ENCODE measurements at places on chromosomes 3 and 15.

- no peak for DNase-seq
Measured at GRCh38 chr15:58760385-58761009, 10.6 kb upstream of the MINDY2 start.

DNA sequence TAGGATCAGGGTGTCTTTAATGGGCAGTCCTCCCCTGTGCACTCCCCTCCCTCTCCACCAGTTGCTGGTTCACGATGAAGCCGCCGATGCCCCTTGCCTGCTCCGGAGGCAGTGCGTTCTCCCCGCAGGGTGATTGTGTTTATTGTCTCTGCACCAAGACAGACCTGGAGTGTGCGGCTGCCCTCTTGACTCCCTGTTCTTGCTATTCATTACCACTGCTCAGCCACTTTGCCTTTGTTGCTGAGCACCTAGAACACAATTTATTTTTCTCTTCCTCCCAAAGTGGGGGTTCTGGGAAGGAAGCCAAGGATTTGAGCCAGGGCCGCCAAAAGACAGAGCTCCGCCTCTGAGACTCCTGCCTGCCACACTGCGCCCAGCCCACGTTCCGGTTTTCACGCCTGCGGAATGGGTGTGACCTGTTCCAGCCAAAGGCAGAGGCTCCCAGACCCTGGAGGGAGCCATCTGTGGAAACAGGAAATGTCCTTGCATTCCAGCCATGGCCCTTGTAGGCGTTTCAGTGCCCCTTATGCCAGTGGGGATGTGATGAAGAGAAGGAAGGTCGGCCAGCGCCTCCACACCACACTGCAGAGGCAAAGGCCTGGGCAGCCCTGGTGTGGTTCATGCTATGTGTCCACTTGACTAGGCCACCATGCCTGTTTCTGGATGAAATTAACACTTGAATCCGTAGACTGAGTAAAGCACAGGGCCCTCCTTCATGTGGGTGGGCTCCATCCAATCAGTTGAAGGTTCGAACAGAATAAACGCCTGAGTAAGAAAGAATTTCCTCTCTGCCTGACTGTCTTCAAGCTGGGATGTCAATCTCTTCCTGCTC lies 85.8 kb downstream of the HMG20A start:
- DNase-seq, result no peak

DNA sequence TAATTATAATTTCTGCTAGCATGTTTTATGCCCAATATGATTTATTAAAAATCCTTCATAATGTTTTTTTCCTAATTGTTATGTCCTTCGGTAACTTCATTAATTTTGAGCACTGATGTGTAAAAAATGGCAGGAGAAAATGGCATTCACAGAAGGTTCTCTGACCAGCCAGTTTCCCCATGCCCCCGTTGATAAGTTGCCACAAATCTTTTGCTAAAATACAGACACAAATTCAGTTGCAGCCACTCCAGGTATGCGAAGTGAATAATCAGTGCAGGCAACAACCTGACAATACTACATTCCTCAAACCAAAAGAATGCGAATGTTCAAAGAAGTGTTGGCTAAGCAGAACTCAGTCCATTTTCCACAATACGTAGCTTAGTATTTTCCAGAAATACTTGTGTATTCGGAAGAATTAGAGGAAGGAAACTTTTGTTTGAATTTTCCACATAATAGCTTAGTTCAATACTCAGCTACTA lies 32.7 kb downstream of the CHL1 start:
- DNase-seq, result no peak

DNA sequence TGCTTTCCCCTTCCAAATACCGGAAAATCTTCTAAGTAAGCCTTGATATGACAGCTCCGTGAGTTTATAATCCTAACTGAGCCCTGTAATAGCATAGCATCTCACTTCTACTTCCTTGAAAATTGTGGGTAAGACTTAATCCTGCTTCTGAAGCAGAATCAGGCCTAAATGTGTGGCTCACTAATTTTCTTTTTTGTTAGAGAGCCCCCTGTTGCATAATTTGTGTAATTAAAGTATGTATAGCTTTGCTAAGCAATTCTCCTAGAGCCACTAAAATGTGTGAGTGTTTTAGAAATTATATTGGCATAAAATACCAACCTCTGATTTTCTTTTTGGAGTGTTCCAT lies 304.4 kb downstream of the FGF12 start:
- DNase-seq, result no peak

GRCh38 chr3:140614001-140614400 lies 63.9 kb upstream of the TRIM42 start:
- DNase-seq, result no peak

DNA sequence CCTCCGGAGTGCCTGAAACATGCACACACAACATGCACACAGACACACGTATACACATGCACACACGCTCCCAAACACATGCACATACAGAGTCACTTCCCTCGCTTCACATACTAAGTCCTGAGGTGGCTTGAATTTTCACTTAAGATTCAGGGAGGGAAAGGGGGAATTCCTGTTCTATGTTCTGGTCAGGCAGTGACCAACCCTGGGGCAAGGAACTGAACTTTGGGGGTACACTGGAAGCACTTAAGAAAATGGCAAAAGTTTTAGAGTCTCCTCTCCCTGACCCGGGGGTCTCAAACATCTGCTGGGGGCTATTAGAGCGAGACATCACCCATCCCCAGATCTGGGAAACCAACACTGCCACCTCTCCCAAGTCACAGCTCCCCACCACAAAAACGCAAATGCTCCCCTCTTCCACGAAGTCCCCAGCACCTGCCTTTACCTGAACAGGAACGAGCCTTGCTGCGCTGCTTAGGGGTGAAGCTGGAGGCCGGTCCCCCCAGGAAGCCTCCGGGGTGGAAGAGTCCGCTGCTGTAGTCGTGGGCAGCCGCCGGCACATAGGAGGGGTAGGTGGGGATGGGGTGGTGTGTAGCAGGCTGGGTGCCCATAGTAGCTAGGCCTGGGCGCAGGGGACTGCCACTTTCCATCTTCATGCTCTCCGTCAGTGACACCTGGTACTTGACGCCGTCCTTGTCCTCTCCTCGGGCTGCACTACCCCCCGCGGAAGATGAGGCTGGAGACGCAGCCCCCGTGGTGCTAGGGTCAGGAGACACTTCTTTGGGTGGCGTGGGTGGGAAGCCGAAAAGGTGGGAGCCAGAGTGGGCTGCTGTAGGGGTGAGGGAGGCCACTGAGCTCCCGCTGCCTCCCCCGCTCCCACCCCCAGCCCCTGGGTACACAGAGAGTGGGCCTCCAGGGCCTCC lies 7.5 kb downstream of the GATA2 start:
- DNase-seq, result no peak

GRCh38 chr3:120780977-120781376 lies 38.4 kb downstream of the GTF2E1 start:
- DNase-seq, result no peak

GRCh38 chr15:77568973-77569728 lies 63.6 kb downstream of the LINGO1 start:
- DNase-seq, result no peak

- DNase-seq, result no peak
Measured at GRCh38 chr3:195828762-195829161, 17.0 kb upstream of the MUC4 start.

DNA sequence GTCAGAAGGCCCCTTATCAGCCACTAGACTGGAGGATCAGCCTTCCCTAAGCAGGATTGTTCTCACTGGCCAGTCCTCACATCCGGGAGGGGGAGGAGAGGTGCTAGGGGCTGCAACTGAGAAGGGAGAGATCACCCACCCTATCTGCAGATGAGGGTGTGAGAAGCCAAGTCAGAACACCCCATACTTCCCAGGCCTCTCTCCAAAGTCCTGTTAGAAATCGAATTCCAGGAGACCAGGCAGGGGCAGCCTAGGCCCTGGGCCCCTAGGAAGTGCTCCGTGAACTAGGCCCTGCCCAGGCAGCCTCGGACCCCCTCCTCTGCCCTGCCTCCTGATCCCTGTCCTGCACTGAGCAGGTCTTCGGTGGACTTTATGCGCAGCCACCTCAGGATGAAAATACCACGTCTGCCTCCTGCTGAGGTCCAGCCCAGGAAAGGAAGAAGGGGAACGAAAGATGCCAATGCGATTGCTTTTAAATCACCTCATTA lies 933 bp downstream of the DZIP1L start:
- DNase-seq, result no peak

- DNase-seq, result no peak
Measured at GRCh38 chr3:149536429-149536828, 61.9 kb downstream of the TM4SF4 start.

- DNase-seq, result no peak
Measured at GRCh38 chr3:6260551-6261191, 600.2 kb upstream of the GRM7 start.

DNA sequence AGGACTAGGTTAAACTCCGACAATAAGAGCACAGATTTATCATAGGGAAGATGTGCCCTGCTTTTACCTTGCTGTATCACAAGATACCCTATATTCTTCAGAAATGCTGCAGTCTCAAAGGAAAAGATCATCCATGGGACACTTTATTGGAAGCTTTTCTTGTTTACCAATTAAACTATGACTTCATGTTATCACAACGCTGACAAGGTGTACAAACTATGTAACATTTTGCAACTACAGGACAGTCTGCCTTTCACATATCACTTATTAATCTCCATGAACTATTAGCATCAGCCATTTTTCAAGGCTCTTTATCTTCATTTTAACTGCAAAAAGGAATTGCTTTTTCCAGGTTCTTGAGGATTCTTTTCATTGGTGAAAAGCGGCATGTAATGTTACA lies 34.0 kb downstream of the CBLB start:
- DNase-seq, result no peak

GRCh38 chr15:29773816-29774215 lies 48.5 kb downstream of the TJP1 start:
- no peak for DNase-seq

Data from effector memory CD4-positive, alpha-beta T cell (primary cell).